ENCODE measurements at places on chromosomes 7 and 10.

- peak; percentile 31 for DNase-seq
These were observed 65.0 kb downstream of the STK17A start for GRCh38 chr7:43647673-43648472.

DNA sequence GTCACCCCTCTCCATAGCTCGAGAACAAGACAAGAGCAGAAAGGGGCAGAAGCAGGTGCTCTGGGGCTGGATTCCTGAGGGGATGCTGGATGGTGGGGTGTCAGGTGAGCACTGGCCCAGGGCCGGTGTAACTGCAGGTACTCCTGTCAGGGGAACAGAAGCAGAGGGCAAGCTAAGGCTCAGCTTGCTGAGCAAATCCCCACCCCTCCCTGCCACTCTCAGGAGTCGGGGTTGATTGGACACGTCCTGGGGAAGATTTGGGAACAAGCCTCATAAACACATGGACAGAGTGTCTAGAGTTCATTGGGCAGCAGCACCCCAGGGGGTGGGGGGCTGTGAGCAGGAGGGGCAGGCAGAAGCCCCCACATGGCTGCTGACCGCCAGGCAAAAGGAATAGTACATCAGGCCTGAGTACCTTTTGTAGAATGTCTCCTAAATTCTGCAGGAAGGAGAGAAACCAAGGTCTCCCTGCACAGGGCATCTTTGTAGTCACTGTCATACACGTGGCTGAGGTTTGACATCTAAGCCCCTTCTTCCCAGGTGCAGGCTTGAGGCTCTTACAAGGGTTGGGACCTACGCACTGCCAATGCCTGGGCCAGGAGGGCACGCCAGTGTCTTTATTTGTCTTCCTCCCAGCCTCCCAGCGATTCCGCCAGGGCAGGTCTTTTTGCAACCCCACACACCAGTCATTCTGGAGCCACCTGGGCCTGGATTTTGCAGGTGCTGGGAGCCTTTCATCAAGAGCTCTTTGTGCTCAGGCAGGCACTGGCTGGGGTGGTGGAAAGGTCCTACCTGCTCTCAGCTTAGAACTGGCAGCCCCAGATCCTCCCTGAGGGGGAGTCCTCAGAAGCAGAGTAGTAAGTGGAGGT lies 2.8 kb downstream of the CALML3 start:
- DNase-seq: no peak

DNA sequence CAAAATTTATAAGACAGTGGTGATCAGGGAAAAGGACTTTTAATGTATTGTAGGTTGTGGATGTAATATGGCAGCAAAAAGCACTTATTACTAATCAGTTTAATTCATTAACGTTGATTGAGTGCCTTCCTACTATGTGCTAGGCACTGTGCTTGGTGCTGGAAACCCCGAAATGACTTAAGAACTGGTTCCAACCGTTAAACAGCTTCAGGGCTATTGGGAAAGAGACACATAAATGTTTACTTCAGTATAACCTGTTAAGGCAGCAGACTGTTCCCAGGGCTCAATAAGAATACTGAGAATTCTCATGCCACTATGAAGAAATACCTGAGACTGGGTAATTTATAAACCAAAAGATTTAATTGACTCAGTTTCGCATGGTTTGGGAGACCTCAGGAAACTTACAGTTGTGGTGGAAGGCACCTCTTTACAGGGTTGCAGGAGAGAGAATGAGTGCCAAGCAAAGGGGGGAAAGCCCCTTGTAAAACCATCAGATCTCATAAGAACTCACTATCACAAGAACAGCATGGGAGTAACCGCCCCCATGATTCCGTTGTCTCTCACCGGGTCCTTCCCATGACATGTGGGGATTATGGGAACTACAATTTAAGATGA lies 1.1 kb upstream of the SLC25A13 start:
- DNase-seq: no peak

DNA sequence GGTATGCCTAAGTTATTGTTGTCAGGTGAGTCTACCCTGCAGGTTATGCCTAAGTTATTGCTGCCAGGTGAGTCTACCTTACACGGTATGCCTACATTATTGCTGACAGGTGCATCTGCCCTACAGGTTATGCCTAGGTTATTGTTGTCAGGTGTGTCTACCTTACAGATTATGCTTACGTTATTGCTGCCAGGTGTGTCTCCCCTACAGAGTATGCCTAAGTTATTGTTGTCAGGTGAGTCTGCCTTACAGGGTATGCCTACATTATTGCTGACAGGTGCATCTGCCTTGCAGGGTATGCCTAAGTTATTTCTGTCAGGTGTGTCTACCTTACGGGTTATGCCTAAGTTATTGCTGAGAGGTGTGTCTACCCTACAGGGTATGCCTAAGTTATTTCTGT lies 64.2 kb downstream of the AKR1C4 start:
- no peak for DNase-seq

DNA sequence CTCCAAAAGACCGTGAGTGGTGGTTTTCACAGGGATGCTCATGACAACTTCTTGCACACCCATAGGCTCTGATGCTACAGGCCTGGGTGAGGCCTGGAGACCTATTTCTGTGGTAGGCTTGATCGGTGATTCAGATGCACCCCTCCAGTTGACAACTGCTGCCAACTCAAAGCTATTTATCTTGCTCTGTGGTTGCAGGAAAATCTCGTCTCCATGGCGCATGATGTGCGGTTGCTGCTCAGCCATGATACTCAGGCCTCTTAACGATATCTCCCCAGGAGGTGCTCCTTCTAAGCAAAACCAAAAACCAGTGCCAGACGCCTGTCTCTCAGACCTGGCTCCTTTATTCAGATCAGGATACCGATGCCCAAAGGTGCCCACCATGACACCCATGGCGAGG lies 31.4 kb downstream of the C10orf90 start:
- no peak for DNase-seq

- peak; percentile 20 for DNase-seq
These were observed 1.0 kb downstream of the CHST15 start for GRCh38 chr10:124092250-124092859.

GRCh38 chr10:124916098-124916584 lies 25.8 kb upstream of the ZRANB1 start:
- no peak for DNase-seq

DNA sequence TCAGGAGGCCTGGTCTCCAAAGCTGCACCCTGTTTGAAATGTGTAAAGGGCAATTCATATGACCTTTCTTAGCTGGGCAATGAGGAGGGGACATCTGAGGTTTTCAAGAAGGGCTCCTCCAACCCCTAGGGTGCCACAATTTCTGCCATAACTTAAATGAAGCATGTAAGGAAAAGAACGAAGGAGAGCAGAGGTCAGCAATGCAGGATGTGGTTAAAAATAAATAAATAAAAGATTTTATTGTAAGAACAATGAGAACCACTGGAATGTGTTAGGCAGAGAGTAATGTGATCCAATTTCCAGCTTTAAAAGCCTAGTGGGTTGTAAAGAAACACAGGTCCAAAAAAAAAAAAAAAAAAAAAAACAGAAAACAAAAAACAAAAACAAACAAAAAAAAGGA lies 673.1 kb downstream of the TNS3 start:
- no peak for DNase-seq

DNA sequence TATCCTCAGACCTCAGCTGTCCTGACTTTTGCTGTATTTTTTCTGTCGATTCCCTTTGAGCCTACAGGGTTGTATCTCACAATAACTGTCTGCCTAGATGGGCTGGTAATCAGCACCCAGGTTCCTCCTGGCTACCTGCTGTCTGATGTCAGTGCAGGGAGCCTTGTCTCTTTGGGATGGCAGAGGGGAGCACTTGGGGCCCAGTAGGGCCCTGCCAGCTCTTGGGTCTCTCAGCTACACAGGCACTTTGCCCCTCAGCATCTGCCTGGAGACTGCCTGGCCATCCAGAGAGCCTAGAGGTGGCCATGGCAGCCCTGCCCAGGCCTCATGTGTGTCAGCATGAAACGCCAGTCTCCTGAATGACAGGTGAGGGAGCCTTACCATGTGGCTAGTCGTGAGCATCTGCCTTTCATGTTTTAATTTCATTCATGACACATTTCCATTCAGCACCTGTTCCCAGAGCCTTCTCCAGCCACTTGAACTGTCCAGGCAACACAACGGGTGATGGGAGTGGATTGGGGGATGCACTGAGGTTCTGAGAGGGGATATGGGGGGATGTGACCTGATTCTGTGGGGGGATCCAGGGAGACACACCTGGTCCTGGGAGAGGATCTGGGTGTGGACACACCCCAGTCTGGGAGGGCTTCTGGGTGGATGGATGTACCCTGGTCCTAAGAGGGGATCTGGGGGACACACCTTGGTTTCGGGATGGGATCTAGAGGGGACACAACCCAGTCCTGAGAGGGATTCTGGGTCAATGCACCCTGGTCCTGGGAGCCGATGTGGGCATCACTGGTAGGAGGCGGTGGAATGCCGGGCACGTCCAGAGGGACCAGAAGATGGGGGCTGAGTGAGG lies 21.9 kb downstream of the ADCY1 start:
- DNase-seq: no peak

DNA sequence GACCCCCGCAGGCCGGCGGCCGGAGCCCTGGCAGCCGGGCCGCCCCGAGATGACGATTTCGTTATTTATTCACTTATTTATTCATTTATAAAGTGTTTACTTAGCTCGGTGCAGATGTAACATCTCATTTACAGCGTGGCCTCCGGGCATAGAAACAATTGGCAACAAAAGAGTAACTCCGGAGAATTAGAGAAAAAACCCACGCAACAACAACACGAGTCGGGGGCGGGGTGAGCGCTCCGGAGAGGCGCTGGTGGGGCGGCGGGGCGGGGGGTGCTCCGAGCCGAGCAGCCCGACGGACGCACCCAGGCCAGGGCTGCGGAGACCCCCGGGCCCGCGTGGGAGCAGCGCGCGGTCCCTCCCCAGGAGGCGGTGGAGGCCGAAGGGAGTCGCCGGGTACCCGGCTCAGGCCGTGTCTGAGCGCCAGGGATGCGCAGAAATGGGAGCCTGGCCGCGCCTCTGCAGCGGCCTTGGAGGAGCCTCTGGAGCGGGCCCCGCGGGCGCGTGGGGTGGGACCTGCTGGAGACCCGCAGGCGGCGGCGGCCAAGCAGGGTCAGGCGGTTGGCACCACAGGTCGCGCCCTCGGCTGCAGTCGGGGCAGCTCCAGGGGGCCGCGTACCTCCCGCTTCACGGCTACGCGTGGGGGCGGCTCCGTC lies 14.3 kb downstream of the UNCX start:
- DNase-seq: no peak

DNA sequence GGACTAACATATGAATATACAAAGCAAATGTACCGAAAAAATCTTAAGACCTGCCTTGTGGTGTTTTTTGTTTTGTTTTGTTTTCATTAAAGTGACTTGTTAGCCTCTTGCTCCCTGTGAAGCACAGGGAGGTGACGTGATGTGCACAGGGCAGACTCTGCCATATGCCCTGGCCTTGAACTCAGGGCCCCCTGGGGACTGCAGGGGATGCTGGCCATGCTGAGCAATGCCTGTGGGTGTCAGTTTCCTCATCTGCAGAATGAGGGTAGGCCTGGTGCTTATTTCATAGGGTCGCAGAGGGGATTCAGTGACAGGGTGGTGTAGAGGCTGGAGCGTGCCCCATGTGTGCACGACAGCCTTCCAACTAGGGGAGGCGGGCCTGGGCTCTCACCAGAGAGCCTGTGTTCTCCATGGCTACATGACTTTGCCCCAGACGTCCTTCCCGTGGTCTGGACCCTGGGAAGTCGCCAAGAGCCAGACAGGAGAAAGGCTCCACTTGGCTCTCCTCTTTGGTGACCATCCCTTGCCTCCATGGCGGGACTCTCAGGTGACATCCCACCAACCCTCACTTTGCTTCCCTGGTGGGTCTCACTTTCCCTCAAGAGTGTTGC lies 14.5 kb downstream of the EGFR start:
- DNase-seq: no peak

DNA sequence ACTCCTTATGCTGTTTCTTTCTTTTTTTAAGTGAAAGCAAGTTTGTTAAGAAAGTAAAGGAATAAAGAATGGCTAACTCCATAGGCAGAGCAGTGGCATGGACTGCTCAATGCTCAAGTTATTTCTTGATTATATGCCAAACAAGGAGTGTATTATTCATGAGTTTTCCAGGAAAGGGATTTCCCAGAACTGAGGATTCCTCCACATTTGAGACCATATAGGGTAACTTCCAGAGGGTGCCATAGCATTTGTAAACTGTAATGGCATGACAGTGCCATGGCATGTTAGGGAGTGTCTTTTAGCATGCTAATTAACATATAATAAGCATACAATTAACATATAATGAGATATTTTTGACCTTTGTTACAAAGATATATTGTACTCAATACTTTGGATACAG lies 1034.5 kb upstream of the PHF14 start:
- no peak for DNase-seq

DNA sequence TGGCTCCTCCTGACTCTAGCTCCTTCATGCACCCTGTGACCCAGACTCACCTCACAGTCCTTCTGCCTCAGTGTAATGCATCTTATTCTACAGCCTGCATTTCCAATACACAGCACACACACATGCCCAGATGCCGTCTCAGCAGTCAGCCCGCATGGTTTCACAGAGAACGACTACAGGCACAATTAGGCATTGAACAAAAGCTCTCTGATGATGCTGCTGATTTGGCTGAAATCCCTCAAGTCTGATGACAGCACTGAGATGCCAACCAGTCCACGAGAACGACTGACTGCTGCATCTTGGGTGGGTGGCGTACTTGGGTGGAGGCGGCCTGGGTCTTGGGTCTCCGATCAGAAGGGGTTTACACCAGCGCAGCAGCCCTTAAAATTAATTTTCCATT lies 200.4 kb downstream of the TAX1BP1 start:
- no peak for DNase-seq

DNA sequence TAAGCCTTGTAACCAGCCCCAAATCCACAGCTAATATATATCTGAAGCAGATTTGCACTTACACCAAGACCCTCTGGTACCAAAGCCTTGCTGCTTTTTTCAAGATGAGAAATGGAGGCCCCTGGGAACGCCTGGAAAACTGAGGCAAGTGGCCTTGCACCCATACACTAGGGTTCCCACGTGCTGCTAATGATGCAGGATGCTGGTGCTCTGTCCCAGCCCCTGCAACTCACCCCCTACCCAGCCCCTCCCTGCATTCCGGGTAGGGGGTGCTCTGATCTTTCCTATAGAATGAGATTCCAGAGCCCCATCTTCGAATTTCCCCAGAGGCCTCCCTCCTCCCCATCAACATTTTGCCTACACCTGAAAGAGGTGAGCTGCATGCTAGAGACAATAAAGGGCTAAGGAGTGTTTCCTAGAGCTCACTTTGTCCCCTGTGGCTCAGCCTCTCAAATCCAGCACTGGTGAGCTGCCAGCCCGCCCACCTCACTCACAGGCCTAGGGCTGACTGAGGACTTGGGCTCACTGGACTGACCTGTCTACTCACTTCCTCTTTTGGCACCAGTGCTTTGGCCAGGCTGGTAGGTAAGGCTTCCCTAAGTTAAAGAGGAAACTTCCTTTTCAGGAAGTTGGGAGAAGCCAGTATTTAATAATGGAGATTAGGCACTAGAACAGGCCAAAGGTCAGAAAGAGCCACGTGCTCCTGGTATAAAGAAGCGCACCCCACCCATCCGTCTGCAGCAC lies 9.8 kb downstream of the RBP4 start:
- no peak for DNase-seq
